GM12891 (cell line): ENCODE measurements at places on chromosomes 7 and 10.
A peak's percentile ranks its signal among the peaks of the same experiment; 100 is the strongest.

GRCh38 chr10:61159253-61159652, 215.3 kb upstream of the RHOBTB1 start:
- no peak for DNase-seq

- no peak for DNase-seq
Measured at GRCh38 chr7:66070222-66070621, 5.4 kb upstream of the ASL start.

- no peak for DNase-seq
Measured at GRCh38 chr7:47785923-47786556, 162.2 kb downstream of the PKD1L1 start.

DNA sequence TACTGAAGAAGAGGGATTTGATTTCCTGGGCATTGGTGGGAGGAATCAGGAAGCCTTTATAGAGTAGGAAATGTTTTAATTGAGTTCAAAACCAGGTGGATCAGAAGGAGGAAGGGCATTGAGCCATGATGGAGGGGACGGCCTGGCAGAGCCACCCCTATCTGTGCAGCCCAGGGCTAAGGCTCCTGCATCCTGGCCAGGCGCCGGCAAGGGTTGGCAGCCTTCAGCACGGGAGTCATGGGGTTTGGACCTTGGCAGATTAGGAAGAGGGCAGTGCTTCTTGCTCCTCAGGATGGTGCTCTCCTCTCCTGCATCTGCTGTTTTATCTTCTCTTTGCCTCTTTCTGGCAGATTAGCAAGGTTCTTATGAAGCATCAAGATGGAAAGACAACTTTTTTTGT, 12.5 kb downstream of the ZNF862 start:
- no peak for DNase-seq

DNA sequence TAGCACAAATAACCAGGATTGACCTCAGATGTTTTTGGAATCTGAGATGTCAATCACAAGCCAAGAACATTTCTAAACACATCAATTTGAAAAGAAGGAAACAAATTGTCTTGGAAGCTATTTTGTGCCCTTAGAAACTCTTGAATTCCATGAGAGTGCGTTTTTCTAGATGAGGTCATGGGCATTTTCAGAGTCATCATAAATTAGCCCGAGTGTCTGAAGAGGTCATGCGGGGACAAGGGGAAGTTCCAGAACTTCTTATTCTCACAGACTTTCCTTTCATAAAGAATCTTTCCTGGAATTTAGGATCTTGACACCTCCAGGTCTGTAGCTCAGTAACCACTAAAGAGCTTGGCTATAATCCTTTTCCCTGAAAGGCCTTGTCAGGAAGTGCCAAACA, 28.2 kb downstream of the IL2RA start:
- no peak for DNase-seq

DNA sequence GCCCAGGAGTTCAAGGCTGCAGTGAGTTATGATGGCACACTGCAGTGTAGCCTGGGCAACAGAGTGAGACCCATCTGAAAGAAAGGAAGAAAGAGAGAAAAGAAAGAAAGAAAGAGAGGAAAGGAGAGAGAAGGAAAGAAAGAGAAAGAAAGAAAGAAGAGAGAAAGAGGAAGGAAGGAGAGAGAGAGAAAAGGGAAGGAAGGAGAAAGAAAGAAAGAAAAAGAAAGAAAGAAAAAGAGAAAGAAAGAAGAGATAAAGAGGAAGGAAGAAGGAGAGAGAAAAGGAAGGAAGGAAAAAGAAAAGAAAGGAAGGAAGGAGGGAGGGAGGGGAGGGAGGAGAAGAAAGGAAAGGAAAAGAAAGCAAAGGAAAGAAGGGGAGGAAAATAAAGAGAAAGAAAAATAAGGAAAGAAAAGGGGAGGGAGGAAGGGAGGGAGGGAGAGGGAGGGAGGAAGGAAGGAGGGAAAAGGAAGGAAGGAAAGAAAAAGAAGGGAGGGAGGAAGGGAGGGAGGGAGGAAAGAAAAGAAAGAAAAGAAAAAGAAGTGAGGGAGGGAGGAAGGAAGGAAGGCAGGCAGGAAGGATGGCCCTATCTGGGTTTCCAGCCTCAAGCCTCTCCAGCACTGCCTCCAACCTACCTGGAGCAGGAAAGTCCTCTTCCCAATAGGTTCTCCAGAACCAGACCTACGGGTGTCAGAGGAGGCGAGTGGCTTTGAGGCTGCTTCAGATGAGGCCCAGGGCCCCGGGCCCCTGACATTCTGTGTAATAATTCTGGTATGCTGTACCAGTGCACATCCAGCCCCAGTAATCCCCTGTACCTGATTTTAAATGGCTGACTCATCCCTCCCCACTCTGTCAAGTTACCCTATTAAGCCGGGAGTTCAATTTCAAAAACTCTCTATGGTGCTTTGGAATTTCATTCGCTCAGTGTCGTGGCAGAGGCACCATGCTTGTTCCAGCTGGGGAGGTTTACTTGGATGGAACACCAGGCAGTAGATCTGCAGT, 6.8 kb upstream of the PARD3 start:
- no peak for DNase-seq

DNA sequence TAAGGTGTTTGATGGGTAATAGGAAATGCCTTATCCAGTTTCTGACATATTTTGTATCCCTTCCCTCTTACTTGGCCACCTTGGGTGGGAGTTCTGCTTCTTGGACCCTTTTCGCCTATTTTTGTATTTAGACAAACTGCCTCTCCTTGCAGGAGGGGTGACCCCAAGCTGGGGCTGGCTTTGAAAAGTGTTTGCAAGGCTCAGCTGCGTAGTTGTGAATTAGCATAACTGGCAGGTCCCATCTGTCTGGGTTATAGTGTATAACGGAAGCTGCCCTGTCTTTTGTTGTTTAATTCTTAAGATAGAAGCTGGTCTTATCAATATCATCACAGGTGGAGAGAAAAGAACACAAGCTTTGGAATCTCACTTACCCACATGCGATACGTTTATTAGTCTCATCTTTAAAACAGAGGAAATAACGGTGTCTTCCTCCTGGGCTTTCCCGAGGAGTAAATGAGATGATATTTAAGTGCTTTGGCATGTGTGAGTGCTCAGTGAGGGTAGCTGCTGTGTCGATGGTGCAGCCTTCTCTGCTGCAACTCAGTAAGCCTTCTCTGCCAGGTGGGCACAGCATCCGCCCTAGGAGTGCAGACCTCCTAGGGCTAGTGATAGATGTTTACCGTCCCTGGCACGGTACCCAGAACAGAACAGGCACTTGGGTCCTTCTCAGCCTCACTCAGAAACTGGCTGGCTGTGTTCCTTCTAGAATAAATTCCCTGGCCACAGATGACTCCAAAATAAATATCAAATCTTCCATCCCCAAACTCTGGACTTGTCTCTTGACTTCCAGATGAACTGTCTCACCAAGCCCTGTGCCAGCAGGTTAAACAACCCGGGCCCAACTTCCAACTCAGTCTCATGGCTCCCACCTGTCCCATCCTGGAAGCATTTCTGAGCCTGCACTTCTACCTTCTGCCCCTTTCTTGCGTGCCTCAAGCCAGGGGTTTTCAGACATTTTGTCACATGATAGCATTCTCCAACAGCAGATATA, 227.3 kb downstream of the GFRA1 start:
- DNase-seq: no peak

GRCh38 chr7:114414156-114415063, at the start of gene FOXP2:
Gene FOXP2, plus strand, starts transcription at chr7:114414815. Its CDS starts 11,697 bp downstream, at chr7:114426512.
- no peak for DNase-seq

DNA sequence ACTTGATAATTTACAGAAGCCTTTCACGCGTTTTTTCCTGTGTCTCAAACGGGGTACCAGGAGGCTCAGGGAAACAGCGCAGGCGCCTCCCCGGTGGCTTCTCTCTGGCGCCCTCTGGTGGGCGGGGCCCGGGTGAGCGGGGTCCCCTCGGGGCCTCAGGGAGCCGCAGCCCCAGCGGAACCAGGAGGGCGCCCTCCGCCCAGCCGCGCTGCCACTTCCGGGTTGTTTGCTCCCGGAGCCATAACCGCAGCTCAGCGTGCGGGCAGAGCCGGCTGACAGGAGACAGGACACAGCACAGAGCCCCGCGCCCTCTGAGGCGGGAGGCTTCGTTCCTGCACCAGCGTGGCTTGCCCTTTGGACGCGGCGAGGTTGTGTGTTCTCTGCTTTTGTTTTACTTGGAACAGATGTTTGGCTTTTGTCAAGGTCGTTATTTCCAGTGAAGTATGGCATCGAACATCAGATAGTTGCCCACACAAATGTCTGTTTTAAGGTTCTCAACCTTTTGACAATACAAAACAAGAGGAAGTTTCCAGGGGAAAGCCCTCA, 6.9 kb upstream of the CYP2E1 start:
- peak; percentile 77 for DNase-seq

DNA sequence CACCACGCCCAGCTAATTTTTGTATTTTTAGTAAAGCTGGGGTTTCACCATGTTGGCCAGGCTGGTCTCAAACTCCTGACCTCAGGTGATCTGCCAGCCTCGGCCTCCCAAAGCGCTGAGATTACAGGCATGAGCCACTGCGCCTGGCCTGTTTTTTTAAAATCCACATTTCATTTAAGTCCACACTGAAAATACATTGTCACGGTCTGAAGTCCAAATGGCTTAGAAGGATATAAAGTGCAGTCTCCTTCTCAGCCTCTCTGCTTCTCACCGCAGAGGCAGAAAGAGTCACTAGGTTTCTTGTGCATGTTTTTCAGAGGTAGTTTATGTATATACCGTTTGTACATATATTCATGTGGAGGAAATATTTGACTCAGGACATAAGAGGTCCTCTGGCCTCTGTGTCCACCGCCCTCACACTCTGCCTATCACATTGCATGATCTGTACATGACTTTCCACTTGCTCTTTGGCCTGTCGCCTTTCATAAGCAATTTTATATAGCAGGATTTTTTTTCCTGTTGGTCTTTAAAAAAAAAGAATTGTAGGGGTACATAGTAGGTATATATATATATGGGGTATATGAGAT, 42.9 kb downstream of the BLNK start:
- no peak for DNase-seq

DNA sequence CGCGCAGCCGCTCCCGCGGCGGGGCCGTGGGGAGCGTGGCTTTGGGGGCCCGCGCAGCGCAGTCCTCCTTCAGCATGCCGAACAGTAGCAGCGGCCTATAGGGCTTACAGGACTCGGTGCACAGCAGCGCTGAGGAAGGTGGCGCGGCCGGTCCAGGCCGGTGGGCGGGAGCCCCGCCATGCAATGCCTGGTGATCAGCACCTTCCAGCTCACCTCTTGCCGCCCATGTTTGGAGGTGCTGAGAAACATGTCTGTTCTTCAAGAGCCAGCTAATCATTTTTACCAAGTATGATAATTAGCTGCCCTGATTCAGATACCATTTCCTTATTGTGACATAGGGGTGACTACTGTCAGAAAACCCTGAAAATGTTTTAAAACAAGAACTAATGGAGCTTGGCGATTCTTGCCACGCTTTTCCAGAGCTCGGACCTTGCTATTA, 33.5 kb upstream of the SFTPD start:
- no peak for DNase-seq

GRCh38 chr10:113519681-113520115, 33.2 kb upstream of the HABP2 start:
- DNase-seq: no peak

- no peak for DNase-seq
Measured at GRCh38 chr7:147145194-147145593, 1028.6 kb downstream of the CNTNAP2 start.

GRCh38 chr10:129322933-129323820, 143.9 kb upstream of the MGMT start:
- DNase-seq: no peak

- DNase-seq: no peak
Measured at GRCh38 chr10:122830273-122830964, 15.2 kb downstream of the CUZD1 start.

DNA sequence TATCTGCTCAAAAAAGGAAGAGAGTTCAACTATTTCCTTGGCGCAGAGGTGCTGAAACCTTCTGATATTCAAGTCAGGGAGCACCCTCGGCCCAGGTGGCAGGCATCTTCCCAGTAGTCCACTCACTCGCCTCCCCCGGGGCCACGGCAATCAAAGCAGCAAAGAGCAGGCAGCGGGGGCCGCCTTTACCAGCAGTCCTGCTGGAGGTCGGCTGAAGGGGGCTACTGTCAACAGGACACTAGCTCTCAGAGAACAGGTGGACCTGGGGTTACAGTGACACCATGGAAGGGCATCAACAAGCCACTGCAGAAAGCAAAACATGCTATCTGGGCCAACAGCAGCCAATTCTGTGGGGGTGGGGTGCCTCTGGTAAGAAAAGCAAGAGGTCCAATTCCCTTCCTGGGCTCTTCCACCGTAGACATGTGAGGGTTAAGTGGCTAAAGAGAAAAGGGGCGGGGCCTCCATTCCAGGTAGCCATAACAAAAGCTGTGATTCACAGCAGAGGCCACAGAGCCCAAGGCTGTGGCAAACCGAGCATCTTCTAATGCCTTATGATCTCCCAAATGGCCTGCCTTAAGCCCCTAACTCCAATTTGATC, 9.4 kb downstream of the FZD9 start:
- no peak for DNase-seq

GRCh38 chr7:43205171-43205795, 92.8 kb downstream of the HECW1 start:
- DNase-seq: no peak

- DNase-seq: no peak
Measured at GRCh38 chr7:120959929-120960484, 9.4 kb downstream of the ING3 start.

DNA sequence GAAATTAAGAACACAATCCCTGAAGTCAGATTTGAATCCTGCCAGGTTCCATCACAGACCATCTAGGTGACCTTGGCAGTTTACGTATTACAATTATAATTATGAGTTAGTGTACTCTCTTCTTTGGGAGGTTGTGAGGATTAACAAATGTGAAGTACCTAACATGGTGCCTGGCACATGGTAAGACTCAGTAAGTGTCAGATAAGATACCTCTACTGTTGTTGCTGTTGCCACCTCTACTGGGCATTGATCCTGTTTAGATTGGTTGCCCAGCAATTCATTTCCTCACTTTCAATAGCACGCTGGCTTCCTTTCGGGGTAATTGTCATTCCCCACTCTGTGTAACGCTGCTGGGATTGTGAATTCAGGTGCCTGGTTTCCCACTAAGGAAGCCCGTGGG, 31.7 kb upstream of the HGF start:
- DNase-seq: no peak

DNA sequence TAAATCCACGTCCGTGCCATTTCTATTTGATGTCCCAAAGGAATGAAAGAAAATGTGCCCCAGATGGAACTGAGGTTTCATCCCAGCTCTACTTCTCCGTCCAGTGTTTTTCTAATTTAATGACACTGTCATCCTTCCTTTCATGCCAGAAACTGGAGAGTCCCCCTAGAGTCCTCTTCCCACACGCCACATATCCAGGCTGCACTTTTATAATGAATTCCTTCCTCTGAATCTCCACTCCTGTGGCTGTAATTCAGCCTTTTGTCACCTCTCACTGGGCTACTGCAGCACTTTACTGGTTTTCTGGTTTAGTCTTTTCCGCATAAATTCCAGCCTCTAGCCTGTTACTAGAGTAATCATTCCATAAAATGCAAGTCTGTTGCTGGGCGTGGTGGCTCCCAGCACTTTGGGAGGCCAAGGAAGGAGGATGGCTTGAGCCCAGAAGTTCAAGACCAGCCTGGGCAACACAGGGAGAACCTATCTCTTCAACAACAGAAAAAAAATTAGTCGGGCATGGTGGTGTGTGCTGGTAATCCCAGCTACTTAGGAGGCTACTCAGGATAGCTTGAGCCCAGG, 142.6 kb upstream of the RHEB start:
- no peak for DNase-seq

- no peak for DNase-seq
Measured at GRCh38 chr7:40881405-40881926, 746.7 kb downstream of the SUGCT start.
